ENCODE measurements at places on chromosomes 3 and 15.

- DNase-seq = no peak
Observed at GRCh38 chr15:42264795-42265194, 8.2 kb upstream of the GANC start.

- DNase-seq = peak; percentile 39
Observed at GRCh38 chr15:48996276-48996675, 32.6 kb upstream of the SHC4 start.

- no peak for DNase-seq
Observed at GRCh38 chr3:181699171-181699903, 12.4 kb upstream of the SOX2 start.

GRCh38 chr15:99058421-99058870, 46.4 kb upstream of the SYNM start:
- no peak for DNase-seq

- DNase-seq = no peak
Observed at GRCh38 chr3:101972430-101973162, 123.3 kb downstream of the NFKBIZ start.

DNA sequence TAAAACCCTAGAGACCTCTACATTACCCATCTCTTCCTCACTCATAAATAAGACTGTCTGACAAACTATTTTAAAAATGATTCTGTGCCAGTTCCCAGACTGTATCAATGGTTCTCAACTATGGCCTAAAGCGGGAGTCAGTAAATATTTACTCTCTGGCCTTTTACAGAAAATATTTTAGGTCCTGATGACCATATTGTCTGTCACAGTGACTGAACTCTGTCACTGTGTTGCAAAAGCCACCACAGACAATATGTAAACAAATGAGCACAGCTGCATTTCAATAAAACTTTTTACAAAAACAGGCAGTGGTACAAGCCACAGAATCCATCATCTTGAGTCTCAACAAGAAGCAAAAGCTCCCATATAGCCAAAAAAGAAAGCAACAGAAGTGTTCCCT, 45.4 kb downstream of the PLOD2 start:
- DNase-seq = no peak

GRCh38 chr3:51382076-51382745, 2.9 kb upstream of the MANF start:
- DNase-seq = no peak

- no peak for DNase-seq
Observed at GRCh38 chr15:63901912-63902670, 68.3 kb upstream of the HERC1 start.

DNA sequence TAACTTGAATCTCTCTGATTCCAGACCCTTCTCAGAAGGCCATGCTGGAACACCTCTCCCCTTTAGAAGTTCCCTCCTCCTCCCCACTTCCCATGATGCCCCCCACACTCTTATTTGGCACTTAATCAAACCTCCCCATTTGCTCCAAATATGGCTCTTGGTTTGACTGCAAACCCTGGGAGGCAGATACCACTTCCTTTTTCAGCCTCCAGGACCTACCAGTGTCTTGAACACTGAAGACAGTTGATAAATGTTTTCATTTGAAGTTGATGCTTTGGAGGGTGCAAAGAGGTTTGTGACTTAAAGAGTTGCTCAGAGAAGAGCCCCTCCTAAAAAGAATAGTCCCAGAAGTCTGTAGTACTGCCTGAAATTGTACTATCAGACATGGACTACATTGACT, 61.5 kb downstream of the SEMA5B start:
- no peak for DNase-seq

GRCh38 chr3:46484388-46484787, 13.4 kb upstream of the RTP3 start:
- DNase-seq = no peak

- DNase-seq = no peak
Observed at GRCh38 chr15:74319596-74320351, 47.7 kb downstream of the CYP11A1 start.

DNA sequence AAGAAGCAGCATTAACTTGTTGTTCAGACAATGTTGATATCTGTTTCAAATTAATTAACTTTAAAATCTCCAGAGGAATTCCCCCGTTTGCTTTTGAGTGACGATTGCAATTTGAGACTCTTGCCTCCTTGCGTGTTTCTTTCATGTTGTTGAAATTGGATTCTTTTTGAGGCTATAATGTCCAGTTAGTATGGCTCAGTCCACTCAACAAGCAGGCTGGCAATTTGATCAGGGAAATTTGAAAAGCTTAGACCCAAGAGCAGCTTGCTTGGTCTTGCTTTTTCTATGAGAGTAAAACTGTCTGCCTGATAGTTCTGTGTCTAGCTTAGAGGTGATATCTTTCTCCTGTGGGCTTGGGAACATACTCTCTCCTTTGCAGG, 2.0 kb downstream of the ARID3B start:
- no peak for DNase-seq

DNA sequence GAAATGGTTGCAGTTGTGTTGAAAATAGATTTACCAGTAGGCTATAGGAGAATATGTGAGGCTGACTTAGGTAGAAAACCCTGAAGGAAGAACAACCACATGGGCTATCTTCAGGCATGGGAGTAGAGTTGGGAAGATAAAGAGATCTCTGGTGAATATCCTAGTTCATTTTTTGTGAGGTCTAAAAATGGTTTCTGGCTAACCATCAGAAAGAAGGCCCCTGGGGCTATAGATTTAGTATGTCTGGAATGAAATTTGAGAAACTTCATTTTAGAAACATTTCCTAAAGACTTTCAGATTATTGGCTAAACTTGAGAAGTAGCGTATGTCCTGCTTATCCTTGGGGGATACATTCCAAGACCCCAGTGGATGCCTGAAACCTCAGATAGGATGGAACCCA, 148.2 kb downstream of the NAALADL2 start:
- no peak for DNase-seq

GRCh38 chr3:8400911-8401310, 100.7 kb upstream of the LMCD1 start:
- DNase-seq = no peak

DNA sequence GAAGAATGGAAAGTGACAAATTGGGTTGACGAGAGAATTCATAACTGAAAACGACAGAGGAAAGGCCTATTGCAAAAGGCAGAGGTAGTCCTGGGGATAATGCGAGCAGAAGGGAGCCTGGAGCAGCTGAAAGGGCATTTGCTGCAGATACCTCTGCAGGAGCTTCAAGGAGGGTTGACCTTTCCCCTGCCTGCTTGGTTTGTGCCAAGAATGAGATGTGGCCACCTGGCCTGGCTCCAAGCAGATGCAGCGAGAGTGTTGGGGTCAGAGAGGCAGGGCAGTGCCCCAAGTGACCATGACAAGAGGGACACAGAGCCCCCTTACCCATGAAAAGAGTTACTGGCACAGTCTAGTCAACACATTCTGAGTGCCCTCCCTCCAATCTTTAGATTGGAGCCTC, 43.5 kb downstream of the SLC41A3 start:
- no peak for DNase-seq

DNA sequence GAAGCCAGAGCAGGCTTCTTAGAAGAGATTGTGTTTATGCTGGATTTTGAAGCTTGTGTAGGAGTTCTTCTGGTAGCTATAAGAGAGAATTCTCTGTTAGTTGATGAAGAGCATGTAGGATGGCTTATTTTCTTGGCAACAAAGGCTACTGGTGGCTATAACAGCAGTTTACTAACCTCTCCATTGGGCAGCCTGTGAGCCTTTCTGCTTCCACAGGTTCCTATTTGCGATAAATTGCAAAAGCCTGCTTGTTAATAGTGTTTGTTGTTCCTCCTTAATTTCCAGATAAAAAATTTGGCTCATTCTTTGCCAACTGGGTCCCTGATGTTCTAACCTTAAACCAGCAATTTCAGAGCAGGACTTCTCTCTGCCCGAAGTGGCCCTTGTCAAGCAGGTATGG, 290.6 kb upstream of the TRIM42 start:
- no peak for DNase-seq

DNA sequence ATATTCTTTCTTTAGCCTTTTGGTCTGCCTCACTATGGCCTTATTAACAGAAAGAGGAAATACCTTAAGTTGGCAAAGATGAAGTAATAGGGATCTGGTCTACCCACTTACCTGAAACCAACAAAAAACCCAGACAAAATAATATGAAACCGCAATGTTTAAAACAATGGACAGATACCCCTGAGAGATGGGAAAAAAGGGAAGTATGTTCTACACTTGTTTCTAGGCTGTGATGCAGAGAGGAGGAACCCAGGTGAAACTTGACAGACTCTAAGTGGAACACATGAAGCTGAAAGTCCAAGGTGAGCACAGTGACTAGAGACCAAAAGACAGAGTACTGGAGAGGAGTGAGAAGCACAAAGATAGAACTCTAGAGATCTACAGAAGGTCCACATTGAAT, 78.4 kb downstream of the NR2E3 start:
- no peak for DNase-seq

GRCh38 chr3:101902041-101902440, 52.7 kb downstream of the NFKBIZ start:
- peak; percentile 96 for DNase-seq

GRCh38 chr15:99424131-99424571, 141.6 kb upstream of the MEF2A start:
- no peak for DNase-seq

GRCh38 chr3:13821126-13821525, 58.7 kb downstream of the WNT7A start:
- DNase-seq = no peak

GRCh38 chr3:194203482-194204041, 67.6 kb downstream of the HES1 start:
- DNase-seq = no peak

GRCh38 chr3:172560026-172560425, 36.8 kb upstream of the TNFSF10 start:
- DNase-seq = no peak

DNA sequence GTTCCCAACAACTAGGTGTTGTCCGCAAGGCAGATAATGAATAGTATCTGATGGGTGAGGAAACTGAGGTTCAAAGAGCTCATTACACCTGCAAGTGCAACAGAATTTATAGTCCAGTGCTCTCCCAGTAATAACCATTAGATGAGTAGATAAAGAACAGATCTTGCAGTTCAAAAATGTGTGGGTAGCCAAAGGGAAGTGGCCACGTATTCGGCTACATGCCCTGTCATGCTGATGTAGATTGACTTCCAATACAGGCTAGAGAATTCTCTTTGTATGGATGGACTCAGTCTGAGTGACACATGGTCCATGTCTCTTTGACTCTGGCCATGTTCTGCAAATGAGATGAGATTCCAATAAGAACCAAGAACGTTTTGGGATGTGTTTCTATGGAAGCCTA, 187.9 kb upstream of the LPP start:
- DNase-seq = no peak

- DNase-seq = no peak
Observed at GRCh38 chr3:174529298-174529697, 329.8 kb upstream of the NAALADL2 start.

DNA sequence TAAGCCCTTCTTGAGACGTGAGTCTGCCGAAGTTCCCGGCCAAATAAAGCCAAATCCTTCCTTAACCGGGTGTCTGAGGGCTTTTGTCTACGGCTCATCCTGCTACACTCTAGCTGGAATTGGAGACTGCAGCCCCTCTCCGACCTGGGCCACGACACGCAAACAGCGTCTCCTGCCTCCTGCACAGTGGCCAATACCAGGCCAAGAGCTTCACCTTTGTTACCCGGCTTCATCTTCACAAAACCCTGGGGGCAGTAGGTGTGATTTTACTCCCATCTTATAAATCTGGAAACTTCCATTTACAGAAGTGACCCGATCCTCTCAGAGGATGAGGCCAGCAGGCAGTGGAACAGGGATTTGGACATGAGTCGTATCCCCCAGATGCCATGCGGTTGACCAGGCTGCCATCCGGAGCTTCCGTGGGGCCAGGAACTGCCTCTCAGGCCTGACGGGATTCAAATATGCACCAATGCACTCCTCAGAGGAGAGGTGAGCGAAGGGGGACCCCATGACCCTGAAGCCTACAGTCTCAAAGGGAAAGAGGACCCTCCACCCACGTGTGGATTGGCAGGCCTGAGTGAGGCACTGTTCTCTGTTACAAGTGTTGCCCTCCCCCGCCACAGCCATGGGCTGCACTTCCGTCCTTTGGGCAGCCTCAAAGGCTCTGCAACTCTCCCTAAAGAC, 53.2 kb upstream of the KLF13 start:
- DNase-seq = no peak

DNA sequence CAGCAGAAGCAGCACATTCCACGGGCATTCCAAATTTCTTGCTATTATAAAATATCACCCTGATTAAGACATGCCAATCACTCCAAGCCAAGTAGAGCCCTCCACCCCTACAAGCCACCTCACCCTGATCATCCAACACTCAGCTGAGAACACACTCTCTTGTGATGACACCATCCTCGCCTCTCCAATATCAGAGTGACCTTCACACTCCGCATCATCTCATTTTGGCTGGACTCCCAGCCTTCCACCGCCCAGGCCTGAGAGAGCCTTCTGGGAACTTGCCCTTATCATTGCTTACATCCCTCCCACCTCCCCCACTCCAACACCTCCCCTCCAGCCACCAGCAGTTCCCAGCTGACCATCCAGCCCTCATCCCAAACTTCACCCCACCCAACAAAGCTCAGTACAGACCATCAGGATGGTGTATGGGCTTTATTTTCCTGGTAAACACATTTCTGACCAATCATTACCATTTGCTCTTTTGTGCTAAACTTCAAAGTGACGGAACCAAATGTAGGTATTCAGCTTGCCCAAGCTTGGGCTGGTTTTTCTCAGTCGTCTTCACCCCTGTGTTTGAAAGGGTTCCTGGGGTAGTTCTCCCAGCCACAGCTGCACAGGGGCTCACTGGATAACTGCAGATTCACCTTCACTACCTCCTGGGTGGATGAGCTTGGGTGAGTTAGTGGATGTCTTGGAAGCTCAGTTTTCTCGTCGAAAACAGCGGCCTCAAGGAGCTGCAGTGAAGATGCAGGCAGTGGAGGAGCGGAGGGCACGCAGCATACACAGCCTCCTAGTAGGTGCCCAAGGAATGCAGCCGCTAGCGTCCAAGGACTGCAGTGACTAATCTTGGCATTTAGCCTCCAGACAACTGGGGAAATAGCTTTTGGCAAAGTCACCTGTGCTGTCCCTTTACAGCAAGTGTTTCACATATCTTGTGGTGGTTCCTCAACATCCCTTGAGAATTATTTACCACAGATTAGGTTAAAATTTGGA, 115.1 kb downstream of the LIPC start:
- peak; percentile 92 for DNase-seq

DNA sequence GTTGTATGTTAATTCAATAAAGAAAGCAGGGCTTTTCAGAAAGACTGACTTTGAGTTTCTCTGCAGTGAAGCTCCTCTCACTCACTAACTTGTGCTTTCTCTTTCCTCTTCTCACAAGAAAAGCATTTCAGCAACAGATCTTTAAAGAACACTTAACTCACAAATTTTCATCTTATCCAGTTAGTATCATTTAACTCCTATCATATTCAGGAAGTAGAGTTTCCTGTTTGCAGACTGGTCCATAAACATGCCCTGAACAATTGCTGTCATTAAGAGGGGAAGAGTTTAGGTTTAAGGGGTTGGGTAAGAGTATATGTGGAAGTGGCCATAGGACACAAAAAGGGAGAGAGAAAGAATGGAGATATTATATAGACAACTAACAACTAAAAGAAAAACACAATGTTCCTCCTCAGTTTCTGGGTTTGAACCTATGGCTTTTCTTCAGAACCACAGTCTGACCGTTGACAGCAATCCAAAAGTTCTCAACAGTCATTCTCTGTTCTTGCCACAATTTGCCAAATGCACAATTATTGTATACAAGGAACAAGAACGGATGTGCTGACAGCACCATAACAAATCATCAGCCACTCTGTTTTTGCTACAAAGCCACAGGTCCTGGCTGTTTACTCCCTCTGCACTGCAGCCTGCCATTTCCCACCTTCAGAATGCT, 63.9 kb downstream of the CHAC1 start:
- no peak for DNase-seq
